ENCODE measurements at places on chromosomes 7 and 10.

GRCh38 chr7:84821671-84822534 lies 365.0 kb downstream of the SEMA3D start:
- no peak for DNase-seq

- DNase-seq = no peak
Observed at GRCh38 chr7:4188651-4189050, 493.4 kb upstream of the FOXK1 start.

DNA sequence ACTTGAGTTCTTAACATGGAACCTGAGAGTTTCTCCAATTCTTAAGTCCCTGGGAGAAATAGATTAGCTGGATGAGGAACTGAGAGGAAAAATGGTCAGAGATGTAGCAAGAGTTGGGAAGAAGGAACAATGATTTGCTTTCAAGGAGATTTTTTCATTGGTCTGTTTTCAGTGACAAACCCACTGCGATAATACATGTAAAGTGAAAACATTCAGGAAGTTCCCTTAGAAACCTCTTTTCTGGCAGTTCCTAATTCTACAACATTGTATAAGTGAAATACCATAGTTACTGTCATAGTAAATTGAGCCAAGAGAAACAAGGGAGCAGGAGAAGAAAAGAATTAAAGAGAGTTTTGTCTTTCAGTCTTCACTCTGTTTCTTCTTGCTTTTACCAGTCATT lies 12.1 kb upstream of the MAGI2 start:
- DNase-seq = no peak

- no peak for DNase-seq
Observed at GRCh38 chr10:97207756-97208346, 22.1 kb upstream of the SLIT1 start.

- peak; percentile 10 for DNase-seq
Observed at GRCh38 chr7:17940951-17941431, 697 bp upstream of the SNX13 start.

DNA sequence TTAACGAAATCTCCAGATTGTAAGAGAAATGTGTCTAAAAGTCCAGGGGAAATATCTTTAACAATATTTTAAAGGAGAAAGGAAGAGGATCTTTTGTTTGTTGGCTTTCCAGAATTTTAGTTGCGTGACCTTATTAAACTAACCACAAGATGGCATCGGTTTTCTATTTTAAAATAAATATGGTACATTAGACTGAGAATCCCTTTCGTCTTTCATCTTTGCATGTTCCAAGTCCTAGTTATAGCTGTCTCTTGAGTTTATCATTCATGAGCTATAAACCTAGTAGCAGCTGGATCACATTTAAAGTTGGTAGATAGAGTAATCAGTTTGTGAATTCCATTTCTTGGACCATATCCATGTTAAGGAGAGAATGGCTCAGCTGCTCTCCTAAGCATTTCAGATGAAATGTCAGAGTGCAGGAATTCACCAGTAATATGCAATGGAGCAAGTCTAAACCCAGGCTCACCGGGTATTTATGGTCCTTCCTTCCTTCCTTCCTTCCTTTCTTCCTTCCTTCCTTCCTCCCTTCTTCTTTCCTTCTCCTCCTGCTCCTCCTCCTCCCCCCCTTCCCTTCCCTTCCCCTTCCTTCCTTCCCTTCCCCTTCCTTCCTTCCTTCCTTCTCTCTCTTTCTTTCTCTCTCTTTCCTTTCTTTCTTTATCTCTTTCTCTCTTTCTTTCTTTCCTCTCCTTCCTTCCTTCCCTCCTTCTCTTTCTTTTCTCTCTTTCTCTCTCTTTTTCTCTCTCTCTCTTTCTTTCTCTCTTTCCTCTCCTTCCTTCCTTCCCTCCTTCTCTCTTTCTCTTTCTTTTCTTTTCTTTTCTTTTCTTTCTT lies 57.8 kb upstream of the RAB18 start:
- DNase-seq = no peak

DNA sequence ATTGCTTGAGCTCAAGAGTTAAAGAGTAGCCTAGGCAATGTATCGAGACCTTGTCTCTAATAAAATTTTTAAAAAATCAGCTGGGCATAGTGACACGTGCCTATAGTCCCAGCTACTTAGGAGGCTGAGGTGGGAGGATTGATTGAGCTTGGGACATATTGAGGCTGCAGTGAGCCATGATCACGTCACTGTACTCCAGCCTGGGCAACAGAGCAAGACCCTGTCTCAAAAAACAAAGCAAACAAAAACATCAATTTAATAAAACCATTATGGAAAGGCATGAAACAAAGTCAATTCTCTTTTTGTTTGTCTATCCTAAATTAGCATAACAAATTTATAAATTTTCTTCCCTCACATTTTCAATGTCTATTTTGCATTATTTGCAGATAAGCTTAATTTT lies 108.4 kb downstream of the PHF14 start:
- DNase-seq = no peak

GRCh38 chr7:151740081-151740851 lies 136.6 kb downstream of the PRKAG2 start:
- DNase-seq = no peak

DNA sequence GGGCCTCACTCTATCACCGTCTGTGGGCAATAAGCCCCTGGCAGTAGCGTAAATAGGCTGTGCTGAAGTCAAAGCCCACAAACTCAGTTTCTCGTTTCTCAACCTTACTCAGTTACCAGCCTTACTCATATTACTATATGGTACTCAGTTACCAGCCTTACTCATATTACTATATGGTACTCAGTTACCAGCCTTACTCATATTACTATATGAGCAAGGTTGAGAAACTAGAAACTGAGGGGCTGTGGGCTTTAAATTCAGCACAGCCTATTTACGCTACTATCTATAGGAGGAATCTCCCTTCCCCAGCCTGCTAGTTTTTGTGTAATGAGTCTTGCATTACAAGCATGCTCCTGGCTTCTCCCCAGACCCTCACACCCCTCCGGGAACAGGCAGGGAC lies 35.4 kb downstream of the CCDC3 start:
- DNase-seq = no peak

- DNase-seq = no peak
Observed at GRCh38 chr7:74318043-74318442, 28.8 kb downstream of the CLIP2 start.

DNA sequence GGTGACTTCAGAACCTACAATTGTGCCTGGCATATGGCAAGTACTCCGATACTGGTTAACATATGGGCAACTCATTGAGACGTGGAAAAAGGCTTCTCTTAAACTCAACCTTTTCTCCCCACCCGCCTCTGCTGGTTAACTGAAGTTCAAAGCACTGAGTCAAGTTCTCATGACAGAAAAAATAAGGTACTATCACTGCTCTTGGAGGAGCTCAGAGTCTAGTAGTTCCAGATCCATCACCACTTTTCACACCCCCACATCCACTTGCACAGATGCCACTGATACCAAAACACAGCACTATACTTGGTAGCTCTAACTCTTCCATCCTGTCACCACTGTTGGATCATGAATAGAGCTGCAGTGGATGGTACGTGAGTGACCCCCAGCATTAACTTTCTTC lies 36.2 kb downstream of the CCDC6 start:
- no peak for DNase-seq

- peak; percentile 65 for DNase-seq
Observed at GRCh38 chr7:13181216-13181615, 493.8 kb downstream of the ARL4A start.

GRCh38 chr7:95509199-95509598 lies 23.5 kb downstream of the ASB4 start:
- DNase-seq = peak; percentile 63

DNA sequence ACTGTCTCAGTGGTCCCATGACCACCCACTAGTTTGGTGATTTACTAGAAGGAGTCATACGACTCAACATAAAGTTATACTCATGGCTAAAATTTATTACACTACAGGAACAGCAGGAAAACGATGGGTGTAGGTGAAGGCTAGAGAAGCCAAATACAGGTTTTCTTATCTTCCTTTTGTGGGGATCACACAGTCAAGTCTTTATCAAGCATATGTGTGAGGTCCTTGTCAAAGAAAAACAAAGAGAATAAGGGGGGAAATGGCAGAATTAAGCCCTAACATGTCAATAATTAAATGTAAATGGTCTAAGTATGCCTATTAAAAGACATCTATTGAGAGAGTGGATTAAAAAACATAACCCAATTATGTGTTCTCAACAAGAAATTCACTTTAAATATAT lies 47.8 kb upstream of the UBN2 start:
- DNase-seq = no peak

DNA sequence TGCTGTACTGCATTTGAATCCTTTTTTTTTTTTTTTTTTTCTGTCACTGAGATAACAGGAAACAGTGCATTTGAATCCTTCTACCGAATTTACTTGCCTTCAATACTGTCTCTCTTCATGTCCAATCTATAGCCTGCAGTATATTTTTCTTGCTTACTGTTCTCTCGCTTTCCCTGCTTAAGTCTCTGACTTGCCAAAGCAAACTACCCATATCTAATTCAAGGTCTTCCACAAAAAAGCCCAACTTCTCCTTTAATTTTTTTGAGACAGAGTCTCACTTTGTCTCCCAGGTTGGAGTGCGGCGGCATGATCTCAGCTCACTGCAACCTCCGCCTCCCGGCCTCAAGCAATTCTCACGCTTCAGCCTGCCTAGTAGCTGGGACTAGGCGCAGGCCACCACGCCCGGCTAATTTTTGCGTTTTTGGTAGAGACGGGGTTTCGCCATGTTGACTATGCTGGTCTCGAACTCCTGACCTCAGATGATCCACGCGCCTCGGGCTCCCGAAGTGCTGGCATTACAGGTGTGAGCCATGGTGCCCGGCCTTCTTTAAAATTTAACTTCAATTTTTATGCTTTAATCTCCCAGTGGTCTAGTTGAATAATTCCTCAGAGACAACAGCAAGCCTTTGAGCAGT lies 882 bp downstream of the PDCD11 start:
- no peak for DNase-seq

GRCh38 chr10:78547397-78547796 lies 513.7 kb downstream of the RPS24 start:
- DNase-seq = no peak

DNA sequence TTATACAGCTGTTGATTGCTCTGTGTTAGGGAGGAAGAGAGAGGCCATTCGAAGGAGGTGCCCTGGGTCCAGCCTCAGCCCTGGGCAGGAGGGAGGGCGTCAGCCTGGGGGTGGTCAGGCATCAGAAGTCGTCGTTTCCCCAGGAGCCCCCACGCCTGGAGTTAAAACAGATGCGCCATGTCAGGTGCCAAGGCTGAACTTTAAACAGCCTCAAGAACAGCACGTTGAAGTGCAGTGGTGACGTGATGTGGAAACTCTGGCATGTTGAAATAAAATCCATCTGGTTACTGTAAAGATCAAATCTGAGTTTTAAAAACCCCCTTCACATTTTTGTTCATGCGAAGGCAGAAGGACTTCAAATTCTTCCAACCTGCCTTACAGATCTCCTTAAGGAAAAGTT lies 128.4 kb upstream of the PPP2R2D start:
- no peak for DNase-seq

- DNase-seq = peak; percentile 91
Observed at GRCh38 chr10:78973901-78974616, 94.7 kb upstream of the ZMIZ1 start.

DNA sequence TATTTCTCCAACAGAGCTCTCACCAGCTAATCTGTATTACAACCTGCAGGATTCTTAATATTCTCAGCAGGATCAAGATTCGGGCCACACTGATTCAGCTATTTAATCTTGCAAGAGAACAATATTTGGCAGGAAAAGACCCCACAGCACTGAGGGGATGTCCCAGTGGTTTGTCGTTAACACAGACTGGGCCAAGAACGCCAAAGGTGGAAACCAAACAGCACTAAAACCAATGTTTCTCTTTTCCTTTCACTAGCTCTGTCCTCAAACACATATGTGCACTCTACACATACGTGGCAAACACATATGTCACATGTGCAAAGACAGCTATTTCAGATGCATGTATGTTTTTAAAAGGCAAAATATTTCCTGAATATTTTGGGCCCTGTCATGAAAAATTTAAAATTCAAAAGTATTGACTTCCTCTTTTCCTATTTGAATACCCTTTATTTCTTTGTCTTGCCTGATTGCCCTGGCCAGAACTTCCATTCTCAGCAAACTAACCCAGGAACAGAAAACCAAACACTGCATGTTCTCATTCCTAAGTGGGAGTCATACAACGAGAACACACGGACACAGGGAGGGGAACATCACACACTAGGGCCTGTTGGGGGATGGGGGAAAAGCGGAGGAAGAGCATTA lies 51.7 kb upstream of the NEBL start:
- DNase-seq = no peak

DNA sequence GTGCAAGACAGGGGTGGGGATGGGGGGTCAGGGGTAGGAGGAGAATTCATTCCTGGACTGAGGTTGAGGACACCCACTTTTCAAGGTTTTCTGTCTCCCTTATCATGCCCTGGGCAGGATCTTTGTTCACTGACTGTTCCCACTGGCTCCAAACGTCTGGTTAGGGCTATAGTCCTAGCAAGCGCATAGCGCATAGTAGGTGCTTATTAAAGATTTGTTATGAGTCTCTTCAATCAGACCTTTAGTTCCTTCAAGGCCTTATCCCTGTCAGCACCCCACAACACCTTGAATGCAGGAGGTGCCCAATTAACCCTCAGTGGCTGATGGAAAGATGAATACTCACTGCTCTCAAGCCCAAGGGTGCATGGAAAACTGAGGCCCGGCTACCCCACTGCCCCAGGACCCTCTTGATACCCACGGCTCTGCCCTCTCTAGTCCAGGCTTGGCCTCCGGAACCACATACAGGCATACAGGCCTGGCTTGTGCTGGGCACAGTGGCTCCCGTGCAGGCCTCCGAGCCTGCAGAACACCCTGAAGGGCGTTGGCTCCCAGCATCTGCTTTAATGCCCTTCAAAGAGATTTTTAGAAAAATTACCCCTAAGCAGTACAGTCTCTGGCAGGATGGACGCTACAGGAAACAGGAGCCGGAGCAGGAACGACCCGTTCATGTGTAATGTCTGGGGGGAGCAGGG lies 177.7 kb downstream of the SH3PXD2A start:
- no peak for DNase-seq

- DNase-seq = no peak
Observed at GRCh38 chr10:58544135-58544534, 31.5 kb downstream of the BICC1 start.

DNA sequence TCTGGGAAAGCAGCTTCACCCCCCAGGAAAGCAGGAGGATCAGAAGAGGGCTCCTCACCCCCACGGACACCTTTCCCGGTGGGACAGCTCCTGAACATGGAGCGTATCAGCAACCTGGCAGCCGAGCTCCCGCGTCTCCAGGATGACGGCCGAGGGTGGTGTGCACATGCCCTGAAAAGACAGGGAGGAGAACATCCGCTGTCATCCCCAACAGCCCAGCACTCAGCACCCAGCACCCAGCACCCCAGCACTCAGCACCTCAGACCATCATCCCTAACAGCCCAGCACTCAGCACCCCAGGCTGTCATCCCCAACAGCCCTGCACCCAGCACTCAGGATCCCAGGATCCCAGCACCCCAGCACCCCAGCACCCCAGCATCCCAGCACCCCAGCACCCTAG lies 3.9 kb upstream of the CFAP46 start:
- no peak for DNase-seq

Data from NCI-H510A (cell line).